ENCODE measurements at places on chromosomes 16 and 17. TPM values are rescaled to one million over a fixed set of nuclear protein-coding genes. Genes with fewer than 3 reads are reported as not detected.
A peak's percentile ranks its signal among the peaks of the same experiment; 100 is the strongest.

DNA sequence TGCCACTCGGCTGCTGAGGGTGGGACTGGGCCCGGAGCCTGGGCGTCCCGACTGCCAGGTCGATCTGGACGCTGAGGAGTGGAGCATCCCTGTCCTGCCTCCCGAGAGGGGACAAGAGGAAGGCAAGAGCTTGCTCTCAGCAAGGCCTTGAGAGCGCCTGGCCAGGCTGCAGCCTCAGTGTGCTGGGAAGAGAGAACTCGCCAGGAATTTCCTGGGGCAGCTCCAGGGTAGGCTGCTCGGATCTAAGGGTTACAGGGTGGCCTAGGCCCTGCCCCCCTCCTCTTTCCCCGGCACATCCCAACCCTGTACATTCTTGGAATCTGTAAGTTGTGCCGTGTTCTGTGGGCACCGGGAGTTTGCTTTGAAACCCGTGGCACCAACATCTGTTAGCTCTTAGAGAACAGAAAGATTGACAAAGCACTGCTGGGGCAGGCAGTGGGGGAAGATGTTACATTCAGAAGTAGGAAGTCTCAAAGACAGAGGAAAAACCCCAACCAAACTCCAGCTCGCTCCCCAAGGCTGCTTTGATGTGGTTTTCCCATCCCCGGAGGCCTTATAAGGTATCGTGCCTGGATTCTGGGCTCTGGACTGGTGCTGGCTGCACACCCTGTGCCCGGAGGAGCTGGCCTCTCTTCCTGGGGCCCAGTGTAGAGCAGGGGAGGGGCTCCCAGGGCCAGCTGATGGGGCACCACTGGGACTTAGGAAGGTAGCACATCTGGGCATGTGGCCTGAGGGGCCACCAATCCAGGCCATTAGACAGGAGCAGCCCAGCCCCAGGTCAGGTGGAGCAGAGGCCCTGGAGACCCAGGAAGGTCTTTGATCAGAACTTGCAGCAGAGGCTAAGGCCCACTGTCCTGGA, 55.2 kb downstream of the NKD1 start:
- H3K4me1 ChIP-seq: no peaks in the 10 kb centered on the region
- H3K4me3 ChIP-seq: no peak overlapping the region

GRCh38 chr16:85924675-85925074, 25.7 kb downstream of the IRF8 start:
- no peak for DNase-seq
- no peaks in the 10 kb centered on the region for H3K27me3 ChIP-seq

Gene TRPV3
- 0.38 TPM for total RNA-seq

DNA sequence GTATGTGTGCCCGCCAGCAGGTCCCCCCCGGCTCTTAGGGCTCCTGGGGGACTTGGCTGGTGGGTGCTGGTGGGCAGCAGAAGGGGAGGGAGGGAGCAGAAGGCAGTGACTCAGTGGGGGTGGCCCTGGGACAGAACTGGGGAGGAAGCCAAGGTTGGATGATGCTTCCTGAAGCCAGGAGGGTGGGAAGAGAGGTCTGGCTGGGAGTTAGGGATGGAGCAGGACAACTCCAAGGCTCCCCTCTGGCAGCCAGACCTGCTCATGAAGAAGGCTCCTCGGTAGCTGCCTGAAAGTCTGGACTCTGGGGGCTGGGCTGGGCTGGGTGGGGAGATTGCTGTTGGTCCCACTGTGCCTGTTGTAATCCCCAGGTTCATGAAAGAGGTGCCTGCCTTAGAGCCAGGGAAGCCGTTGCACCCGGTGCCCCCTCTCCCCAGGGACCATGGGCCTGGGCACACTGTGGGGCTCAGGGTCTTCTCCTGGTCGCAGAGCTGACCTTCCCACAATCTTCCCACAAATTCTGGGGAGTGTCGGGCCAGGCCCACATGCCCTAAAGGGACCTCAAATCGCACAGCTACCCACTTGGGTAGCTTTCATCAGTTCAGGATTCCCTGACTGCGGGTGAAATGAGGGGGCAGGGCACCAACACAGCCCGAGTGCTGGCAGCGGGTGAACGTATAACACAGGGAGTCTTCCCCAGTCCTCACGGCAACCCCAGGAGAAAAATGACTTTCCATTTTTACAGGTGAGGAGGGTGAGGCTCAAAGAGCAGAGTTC, 1.1 kb upstream of the PLEKHG4 start:
- peak overlapping the region; percentile 70 for H3K4me3 ChIP-seq
- DNase-seq: peak; percentile 33
- peaks cover 34% of the 10 kb centered on the region for H3K36me3 ChIP-seq
- peak overlapping the region; percentile 51 for H3K27ac ChIP-seq
- no peaks in the 10 kb centered on the region for H3K27me3 ChIP-seq
- peaks cover 19% of the 10 kb centered on the region for H3K4me1 ChIP-seq

DNA sequence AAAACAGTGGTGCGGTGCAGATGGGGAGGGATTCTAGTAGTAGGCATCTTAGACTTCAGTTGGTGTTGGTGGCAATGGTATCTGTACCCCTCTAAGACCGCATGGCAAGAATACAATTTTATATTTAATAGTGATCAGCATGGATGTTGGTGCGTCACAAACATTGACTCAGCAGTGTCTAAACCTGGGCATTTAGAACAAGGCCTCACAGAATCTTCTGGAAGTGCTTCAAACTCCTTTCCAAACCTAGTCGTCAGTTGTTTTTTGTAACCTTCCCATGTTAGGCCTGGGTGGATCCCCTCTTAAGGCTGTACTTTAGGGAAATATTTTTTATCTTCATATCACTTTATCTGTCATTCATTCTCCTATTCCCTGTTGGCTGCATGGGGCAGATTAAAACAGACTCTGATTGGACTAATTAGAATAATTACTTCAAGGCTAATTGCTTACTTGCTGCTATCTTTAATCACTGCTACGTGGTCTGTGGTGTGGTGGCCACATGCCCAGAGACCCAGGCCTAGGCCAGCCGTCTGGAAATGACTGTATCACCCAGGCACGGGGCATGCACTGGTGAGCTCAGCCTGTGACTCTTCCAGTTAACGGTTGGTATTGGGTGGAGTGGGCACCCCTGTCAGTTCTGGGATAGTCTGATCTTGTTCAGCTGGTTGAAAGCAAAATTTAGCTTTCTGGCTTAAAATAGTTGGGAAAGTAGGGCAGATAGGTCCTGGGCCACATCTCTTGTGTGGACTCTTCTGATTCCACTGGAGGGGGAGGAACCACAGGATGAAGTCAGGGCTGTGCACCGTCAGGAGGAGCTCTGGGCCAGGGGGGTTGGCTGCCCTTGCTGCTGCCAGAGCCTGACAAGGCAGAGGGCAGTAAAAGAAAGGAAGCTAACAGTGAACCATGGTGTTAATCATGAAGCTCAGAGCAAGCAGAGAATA, 4.5 kb downstream of the ALKBH5 start:
- H3K4me3 ChIP-seq: peak overlapping the region; percentile 88
- H3K4me1 ChIP-seq: peaks cover 28% of the 10 kb centered on the region
- no peak overlapping the region for H3K27ac ChIP-seq

DNA sequence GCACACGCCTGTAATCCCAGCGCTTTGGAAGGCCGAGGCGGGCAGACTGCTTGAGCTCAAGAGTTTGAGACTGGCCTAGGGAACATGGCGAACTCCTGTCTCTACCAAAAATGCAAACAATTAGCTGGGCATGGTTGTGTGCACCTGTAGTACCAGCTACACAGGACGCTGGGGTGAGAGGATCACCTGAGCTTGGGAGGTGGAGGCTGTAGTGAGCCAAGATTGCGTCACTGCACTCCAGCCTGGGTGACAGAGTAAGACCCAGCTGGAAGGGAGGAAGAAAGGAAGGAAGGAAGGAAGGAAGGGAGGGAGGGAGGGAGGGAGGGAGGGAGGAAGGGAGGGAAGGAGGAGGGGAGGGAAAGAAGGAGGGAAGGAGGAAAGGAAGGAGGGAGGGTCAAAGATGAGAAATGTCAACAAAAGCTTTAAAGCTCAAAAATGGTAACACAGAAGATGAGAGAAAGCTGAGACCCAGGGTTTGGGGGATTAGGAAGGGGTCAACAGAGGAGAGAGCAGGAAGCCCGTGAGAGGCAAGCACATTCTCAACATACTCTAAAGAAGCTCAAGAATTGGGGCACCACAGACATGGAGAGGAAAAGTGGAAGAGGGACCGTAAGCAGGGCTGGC, 5.0 kb upstream of the KRT19 start:
- H3K36me3 ChIP-seq: peaks cover 31% of the 10 kb centered on the region
- no peak overlapping the region for H3K4me3 ChIP-seq
- DNase-seq: no peak
- no peaks in the 10 kb centered on the region for H3K27me3 ChIP-seq
- H3K4me1 ChIP-seq: peaks cover 88% of the 10 kb centered on the region

GRCh38 chr16:25111403-25112166, at the start of gene LCMT1:
Gene LCMT1 (plus strand): TSS chr16:25111742. CDS start chr16:25111884, 142 bp downstream.
- H3K4me1 ChIP-seq: peaks cover 60% of the 10 kb centered on the region
- no peaks in the 10 kb centered on the region for H3K27me3 ChIP-seq
- DNase-seq: peak; percentile 92
- peaks cover 40% of the 10 kb centered on the region for H3K36me3 ChIP-seq
- peak within 1 kb of the TSS; percentile 93 for H3K4me3 ChIP-seq
- peak within 1 kb of the TSS; percentile 96 for H3K27ac ChIP-seq

- no peaks in the 10 kb centered on the region for H3K36me3 ChIP-seq
- no peak overlapping the region for H3K4me3 ChIP-seq
- H3K27me3 ChIP-seq: no peaks in the 10 kb centered on the region
- DNase-seq: no peak
Measured at GRCh38 chr17:70368011-70368410, 198.7 kb downstream of the KCNJ2 start.

Gene CX3CL1
- total RNA-seq: 41.4 TPM
